ENCODE measurements at places on chromosomes 12 and 14.

- DNase-seq: no peak
These were observed 141.4 kb downstream of the MYRFL start for GRCh38 chr12:69966409-69966808.

- DNase-seq: no peak
These were observed 44.5 kb upstream of the AMN1 start for GRCh38 chr12:31773223-31773750.

GRCh38 chr14:90642244-90642717 lies 173.9 kb downstream of the TTC7B start:
- peak; percentile 99 for DNase-seq

- no peak for DNase-seq
These were observed 61.5 kb downstream of the PDE3A start for GRCh38 chr12:20429852-20430251.

DNA sequence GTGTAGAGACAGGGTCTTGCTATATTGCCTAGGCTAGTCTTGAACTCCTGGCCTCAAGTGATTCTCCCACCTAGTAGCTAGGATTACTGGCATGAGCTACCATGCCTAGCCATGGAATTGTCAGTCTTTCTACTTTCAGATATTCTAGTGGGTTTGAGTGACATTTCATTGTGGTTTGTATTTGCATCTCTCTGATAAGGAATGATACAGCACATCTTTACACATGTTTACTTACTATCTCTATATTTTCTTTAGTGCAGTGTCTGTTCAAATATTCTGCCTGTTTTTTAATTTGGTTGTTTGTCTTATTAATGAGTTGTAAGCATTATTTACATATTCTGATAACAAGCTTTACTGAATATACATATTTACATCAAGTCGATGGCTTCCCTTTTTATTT lies 73.6 kb downstream of the CMKLR1 start:
- no peak for DNase-seq

GRCh38 chr14:20427231-20428009 lies 8.5 kb downstream of the KLHL33 start:
- DNase-seq: no peak

DNA sequence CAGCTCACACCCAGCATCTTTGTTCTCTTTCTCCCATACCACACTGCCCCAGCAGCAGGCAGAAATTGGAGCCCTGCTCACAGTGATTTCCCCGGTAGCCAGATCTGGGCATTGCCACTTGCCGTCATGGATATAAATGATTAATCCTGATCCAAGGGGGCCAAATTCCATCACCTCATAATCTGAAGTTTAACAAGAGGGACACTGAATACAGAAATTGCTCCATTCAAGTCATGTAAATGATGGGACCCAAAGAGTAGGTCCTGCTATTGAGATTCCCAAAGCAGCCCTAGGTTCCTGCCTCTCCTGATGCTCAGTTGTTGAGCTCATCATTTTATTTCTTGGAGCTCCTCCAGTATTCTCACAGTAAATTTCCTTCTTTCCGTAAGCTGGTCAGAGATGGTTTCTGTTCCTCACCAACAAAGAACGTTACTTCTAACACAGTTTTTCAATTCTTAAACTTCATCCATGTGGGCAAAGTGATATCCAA lies 11.7 kb downstream of the ITPR2 start:
- DNase-seq: no peak

DNA sequence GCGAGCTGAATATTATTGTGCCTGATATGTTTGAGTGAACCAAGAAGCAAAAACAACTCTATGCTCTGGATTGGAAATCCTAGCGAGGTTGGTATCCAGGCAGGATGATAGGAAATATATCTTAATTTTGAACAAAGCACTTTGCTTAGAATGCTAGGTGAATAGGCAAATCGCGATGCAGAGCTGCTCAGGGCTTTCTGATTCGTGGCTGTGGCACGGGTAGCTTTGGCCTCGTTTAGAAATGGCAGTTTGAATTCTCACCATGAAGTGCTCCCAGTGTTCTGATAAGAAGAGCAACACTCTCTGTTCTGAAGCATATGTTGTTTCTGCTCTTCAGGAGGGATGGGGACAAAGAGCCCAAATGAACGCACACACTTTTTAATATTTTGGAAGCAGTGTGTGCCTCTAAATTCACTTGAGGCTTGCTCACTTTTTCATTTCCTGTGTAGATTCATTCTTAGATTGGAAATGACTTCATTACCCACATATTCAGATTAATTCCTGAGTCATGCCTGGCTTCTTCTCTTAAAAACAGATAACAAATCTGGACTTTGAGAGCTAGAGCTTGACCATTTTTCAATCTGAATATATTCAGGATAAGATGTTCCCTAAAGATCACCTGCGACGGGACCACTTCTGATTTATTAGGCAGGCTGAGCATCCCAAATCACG lies 200.9 kb downstream of the RPAP3 start:
- no peak for DNase-seq

DNA sequence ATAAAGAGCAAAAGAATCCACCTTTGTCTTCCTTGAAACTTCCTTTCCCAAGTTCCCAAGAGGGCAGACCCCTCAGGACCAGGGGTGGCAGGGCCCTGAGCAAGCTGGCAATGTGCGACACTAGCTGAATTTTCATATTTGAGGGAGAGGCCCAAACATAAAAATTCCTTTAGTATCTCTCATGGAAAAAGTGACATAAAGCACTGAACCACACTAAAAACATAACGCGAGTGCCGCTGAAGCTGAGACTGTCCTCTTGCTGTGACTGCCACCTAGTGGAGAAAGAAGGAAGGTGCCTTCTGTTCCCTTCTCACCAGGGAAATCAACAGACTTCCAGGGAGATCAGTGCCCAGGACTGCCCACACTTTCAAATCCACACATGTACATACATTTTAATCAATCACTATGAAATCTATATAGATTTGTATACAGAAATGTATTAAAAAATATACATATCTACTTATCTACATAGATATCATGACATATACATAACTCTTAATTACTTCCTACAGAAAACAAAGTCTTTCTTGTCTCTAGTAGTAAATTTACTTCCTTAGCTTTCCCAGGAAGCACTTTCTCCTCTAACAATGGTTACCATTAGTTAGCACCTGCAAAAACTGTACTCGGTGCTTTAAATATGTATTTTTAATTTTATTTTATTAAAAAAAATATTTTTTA lies 53.8 kb downstream of the SSH1 start:
- DNase-seq: peak; percentile 60

DNA sequence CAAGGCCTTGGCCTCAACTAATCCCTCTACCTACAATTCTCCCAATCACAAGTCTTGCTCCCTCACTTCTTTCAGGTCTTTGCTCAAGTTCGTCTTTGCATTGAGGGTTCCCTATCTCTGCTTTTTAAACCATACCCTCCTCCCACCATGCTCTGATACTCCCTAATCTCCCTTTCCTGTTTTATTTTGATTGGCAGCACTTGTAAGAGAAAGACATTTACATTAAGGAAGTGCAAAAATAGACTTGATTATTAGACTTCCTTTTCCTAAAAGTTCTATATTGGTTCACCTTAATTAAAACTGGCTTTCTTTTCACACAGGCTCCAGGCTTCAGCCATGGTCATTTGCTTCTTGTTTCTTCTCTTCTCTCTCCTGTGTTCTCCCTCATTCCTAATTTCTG lies 18.3 kb upstream of the WIF1 start:
- no peak for DNase-seq

DNA sequence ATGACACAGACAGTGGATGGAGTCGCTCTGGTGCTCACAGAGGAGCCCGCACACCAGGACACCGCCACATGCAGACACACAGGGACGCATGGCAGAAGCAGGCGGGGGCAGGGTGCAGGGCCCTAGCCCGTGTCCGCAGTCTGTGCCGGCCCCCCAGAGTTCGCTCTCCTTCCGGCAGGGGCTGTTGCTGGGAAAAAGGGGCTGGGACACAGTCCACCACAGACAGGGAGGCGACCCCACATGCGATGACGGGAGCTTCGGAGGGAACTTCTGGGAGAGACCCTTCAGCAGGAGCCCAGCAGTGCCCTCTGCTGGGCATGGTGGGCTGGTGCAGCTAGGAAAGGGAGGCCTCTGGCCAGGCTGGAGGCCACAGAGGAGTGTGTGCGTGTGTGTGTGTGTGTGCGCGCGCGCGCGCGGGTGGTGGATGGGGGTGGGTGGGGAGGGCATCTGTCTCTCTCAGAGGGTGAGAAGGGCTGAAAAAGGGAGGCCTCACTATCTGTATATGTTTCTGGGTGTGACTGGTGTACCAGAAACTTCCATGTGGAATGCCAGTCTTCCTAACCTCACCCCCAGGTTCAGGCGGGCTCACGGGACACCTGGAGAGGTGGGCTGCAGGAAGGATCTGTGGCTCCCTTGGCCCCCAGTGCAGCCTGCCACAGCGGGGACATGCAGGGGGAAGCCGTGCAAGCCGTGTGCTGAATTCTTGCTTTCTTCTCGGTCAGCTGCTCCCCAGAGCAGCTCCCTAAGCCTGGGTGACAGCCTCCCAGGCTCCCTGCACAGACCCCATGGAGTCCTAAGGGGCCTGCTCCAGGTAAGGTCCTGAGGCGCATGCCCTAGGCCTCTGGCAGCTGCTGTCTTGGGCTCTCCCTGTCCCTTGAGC lies 60.7 kb downstream of the PLEKHG3 start:
- peak; percentile 86 for DNase-seq

GRCh38 chr14:103070263-103070885 lies 13.0 kb upstream of the CDC42BPB start:
- DNase-seq: no peak

GRCh38 chr14:81303258-81303935 lies 82.6 kb upstream of the GTF2A1 start:
- DNase-seq: no peak

- DNase-seq: no peak
These were observed 566.1 kb downstream of the BCL11B start for GRCh38 chr14:98705871-98706300.

- DNase-seq: no peak
These were observed 148.9 kb downstream of the PPM1H start for GRCh38 chr12:62785941-62786559.

DNA sequence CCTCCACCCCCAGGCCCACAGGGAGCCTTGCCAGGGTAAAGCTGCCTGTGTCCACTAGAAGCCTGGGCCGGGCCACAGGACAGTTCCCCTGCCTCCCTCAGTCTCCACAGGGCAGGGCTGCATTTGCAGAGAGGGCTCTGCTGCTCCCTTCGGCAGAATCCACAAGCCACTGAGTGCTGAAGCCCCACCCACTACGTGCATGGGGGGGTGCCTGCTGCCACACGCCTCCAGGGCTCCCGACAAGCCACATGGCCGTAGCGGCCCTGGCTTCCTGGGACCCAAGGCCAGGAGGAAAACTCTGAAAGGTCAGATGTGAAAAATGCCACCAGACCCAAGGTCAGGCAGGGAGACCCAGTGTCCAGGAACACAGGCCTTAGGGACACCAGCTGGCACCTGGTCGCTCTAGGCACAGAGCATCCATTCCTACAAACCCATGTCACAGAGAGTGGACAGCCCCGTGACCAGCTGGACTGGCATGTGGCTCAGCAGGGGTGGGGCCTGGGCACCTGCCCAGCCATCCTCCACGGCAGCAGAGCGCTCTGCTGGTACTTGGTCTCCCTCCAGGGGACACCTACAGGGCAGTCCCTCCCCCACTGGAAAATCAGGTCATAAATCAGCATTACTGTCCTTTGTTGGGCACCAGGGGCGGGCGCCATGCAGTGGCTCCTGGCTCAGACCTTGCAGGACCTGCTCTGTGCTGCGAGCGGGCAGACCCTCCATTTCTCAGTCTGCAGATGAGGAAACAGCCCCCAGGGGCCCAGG lies 42.9 kb downstream of the CCDC85C start:
- no peak for DNase-seq

GRCh38 chr12:74292351-74293194 lies 245.1 kb upstream of the ATXN7L3B start:
- DNase-seq: no peak

- DNase-seq: no peak
These were observed 5.6 kb downstream of the SH2B3 start for GRCh38 chr12:111411185-111411764.

GRCh38 chr12:24138041-24138440 lies 188.6 kb upstream of the SOX5 start:
- DNase-seq: no peak

GRCh38 chr14:61636779-61637178 lies 58.5 kb upstream of the HIF1A start:
- DNase-seq: no peak

DNA sequence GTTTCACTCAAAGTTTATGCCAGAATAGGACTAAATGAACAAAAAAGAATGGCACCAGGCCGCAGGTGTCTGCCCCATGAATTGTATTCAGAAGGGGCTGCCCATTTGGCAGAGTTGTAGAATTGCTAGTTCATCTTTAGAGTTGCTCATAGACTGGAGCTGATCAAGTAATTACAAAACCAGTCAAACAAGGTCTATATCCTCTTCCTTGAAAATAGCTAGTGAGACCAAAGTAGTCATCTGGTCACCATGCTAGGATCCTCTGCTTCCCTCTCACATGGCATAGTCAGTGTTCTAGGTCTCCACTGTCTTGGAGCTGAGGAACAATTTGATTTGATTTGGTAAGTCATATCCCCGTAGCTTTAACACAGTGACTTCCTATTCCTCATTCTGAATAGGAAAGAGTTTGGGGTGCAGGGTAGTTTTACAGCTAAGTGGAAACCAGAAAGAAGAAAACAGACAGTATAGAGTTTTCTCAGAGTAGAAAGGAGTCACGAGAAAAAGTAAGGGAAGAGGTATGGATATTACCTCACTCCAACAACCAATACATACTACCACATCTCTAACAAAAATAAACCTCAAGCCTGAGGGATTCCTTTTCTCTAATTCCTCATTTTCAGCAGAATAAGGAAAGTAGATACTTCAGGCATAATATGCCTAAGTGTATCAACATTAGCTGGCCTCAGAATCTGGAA lies 252.1 kb downstream of the PAWR start:
- no peak for DNase-seq

DNA sequence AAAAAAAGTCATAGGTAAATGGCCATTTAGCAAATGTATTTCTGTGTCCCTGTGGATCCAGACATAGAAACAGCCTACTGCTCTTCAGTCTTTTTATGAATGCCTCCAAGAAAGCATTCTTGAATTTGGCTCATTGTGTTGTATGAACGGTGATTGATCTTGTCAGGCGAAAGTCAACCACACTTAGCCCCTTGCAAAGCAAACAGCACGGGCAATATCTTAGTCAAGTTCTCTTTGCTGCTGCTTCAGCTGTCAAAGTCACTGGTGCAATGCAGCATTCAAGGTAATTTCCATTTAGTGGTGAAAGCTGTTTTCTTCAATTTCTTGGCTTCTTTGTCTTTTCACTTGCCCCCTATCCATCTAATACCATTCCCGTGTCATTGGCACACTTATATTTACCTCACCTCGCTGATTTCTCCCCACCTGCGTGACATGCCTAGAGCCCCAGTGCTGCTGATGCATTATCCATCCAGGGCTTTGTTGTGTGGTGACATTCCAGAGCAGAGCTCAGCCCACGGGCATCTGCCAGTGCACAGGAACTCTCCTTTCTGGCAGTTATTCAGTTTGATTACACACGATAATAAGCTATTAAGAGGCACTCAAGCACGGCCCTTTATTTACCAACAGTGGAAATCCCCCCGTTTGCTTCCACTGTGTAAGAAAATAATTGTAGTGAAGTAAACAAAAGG lies 362.3 kb upstream of the NOVA1 start:
- no peak for DNase-seq

GRCh38 chr14:52951681-52952554 lies 1.1 kb upstream of the FERMT2 start:
- DNase-seq: peak; percentile 70
